Stimulated activated CD8-positive, alpha-beta memory T cell treated with anti-CD3 and anti-CD28 coated beads, Interleukin-15, amount 100 ng/mL, for 24 hours (primary cell): ENCODE measurements at places on chromosomes 2 and 18.

- no peak for DNase-seq
Measured at GRCh38 chr2:124267794-124268193, 242.7 kb downstream of the CNTNAP5 start.

DNA sequence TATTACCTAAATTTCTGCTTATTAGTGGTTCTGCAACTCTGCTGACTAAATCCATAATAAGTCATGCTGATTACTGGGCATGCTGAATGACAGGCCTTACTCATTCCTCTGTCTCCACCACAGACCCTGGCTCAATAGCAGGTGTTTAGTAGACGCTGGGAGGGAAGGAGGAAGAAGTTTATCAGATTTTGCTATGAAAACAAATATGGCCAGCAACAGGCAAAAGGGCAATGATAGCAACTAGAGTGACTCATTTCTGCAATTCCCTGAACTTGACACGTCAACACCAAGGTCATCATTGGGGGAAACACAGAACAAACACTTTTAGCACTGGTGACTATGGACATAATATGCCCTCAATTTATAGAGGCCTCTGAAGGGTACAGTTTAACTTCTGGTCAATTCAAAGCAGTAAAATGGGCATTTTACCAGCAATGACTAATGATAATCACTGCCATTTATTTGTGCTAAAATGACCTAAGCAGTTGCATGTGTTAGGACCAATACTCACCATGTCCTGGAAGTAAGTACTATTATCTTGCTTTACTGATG, 35.2 kb downstream of the TMEM163 start:
- DNase-seq = no peak

DNA sequence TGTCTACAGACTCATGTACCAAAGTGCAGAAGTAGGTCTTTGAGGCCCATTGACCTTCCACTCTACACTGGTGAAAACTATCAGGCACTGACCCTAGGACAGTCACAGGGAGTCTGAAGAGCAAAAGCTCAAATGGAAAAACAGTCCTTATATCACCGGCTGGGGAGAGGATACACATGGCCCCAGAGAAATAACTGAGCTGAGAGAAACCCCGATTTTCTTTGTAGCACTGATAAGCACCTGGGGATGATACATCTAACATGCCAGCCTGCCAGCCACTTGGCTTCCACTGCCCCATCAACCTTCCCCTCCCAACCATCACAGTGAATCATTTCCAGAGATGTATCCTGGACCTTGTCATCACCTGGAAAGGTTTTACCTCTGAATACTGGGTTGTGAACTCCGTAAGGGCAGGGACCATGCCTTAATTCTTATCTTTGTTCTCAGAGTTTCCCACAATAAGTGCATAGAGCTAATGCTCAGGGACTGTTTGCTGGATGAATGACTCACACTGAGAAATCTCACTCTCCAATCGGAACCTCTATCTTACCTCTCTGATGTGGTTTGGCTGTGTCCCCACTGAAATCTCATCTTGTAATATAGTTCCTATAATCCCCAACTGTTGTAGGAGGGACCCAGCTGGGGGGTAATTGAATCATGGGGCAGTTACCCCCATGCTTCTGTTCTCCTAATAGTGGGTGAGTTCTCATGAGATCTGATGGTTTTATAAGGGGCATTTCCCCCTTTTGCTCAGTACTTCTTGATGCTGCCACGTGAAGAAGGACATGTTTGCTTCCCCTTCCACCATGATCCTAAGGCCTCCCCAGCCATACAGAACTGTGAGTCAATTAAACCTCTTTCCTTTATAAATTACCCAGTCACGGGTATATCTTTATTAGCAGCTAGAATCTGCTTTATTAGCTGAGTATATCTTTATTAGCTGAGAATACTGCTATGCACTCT, 37.1 kb downstream of the EVA1A start:
- DNase-seq = no peak

GRCh38 chr2:80560326-80560725, 255.8 kb upstream of the LRRTM1 start:
- DNase-seq = no peak

GRCh38 chr2:46161911-46162310, 135.3 kb upstream of the EPAS1 start:
- DNase-seq = no peak

DNA sequence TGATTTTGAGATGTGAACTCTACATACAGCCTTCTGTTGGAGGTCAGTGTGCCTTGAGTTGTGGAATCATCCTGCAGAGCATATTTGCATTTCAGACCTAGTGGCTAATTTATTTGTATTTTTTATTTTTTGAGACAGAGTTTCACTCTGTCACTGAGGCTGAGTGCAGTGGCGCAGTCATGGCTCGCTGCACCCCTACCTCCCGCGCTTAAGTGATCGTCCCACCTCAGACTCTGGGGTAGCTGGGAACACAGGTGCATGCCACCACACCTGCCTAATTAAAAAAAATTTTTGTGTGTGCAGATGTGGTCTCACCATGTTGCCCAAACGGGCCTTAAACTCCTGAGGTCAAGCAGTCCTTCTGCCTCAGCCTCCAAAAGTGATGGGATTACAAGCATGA, 104.4 kb downstream of the ASXL3 start:
- DNase-seq = no peak

GRCh38 chr2:101698844-101699754, 1.6 kb downstream of the MAP4K4 start:
- DNase-seq = no peak

DNA sequence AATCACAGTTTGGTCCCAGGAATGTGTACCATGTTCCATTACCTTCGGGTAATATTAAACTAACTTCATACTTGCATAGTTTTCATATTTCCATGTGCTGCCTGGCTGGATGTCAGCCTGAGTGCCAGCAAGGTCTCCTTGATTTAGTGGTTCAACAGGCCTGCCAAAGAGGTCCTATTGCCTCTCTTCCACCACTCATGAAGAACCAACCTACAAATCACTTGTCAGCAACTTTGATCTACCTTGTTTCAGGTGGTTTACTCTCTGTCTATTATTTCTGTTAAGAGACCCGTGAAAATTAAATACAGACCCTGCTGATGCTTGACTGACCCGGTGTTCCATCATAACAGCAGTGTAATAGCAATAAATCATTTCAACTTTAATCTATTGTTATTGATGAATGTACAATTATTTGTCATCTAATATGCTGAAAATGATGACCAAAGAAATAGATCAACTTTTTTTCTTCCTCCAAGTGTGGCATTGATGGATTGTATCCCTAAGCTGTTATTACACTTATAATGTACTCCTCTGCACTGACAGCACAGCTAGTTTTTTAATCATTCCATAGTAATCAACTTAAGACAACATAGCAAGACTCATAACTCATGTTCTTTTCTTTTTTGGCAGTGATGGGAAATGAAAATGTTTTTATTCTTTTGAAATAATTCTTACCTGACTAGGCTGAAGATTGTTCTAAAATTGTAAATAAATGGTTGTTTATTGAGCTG, 1220.2 kb upstream of the ACVR2A start:
- DNase-seq = no peak

DNA sequence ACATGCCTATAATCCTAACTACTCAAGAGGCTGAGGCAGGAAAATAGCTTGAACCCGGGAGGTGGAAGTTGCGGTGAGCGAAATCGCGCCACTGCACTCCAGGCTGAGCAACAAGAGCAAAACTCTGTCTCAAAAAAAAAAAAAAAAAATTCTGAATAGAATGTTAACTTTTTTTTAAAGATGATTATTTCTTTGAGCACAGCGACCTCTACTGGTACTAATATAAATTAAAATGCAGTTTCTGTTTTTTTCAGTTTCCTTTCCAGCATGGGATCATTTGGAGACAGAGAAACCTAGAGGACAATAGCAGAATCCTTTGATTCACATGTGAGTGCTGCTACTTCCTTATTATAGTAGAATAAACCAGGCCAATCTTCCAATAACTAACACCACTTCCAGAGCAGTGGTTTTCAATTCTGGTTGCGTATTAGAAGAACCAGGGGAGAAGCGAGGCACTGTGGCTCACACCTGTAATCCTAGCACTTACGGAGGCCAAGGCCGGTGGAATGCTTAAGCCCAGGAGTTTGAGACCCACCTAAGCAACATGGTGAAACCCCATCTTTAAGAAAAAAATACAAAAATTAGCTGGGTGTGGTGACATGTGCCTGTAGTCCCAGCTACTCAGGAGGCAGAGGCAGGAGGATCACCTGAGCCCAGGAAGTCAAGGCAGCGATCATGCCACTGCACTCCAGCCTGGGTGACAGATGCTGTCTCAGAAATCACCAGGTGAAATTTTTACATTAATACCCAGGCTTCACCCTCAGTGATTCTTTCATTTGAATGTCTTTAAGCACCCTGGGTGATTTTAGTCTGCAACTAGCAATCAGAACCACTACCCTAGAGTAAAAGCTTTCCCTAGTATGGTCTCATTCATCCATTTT, 10.1 kb downstream of the SRSF7 start:
- DNase-seq = no peak

GRCh38 chr18:50472941-50473340, 86.9 kb upstream of the MAPK4 start:
- DNase-seq = no peak

DNA sequence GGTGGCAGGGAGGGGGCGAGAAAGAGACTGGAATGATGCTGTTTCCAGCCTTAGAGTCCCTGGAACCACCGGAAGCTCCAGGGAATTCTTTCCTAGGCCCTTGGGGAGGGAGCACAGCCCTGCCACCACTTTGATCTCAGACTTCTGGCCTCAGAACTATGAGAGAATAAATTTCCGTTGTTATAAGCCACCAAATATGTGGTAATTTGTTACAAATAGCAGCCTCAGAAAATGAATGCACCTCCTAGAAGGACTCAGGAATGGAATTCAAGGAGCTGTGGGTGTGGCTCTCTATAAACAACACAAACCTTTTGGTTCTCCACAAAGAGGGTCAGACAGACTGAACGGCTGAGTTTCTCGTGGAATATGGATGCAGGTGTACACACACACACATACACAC, 144.5 kb downstream of the ACKR3 start:
- no peak for DNase-seq

DNA sequence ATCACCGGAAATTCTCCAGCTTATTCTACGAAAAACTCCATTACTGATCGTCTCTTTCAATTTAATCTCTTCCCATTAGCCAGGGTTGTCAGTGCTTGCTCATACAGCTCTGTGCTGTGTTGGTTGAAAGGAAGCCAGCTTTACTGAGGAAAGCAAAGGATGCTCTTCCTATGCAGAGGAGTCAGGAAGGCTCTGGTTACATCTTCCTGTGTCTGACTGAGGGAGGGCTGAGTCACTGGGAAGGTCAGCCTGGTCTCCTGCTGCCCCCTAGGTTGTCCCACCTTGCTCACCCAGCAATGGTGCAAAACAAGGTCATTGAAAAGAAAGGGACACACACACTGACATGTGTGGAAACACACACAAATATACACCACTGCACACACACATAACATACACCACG, 975.6 kb downstream of the DCDC2C start:
- DNase-seq = no peak

- no peak for DNase-seq
Measured at GRCh38 chr2:106189764-106190468, 4.2 kb downstream of the UXS1 start.
